Gastroesophageal sphincter (tissue), 4 donors: ENCODE measurements at places on chromosomes 1 and 21. TPM values are rescaled to one million over a fixed set of nuclear protein-coding genes. Genes with fewer than 3 reads are reported as not detected.

ADAM30 gene
- total RNA-seq: not detected

CENPF gene
- 0.67 TPM for total RNA-seq

TMEM200B gene
- 29.9 TPM for total RNA-seq

TMPRSS2 gene
- total RNA-seq: 0.19 TPM

OR6N1 gene
- total RNA-seq: not detected

LRRC38 gene
- total RNA-seq: not detected

PLEKHA6 gene
- 17.8 TPM for total RNA-seq

ADAMTS5 gene
- total RNA-seq: 55.8 TPM

TAS1R1 gene
- total RNA-seq: not detected
